NCI-H1694 treated with DMSO at 0.1 percent for 48 hours (cell line): ENCODE measurements at places on chromosomes 2 and 18.
A peak's percentile ranks its signal among the peaks of the same experiment; 100 is the strongest.

GRCh38 chr2:127101756-127102477 lies 5.0 kb downstream of the BIN1 start:
- no peak for DNase-seq

GRCh38 chr2:109238580-109238979 lies 109.6 kb downstream of the SH3RF3 start:
- peak; percentile 9 for DNase-seq

- peak; percentile 35 for DNase-seq
Observed at GRCh38 chr2:137886083-137886831, 78.0 kb upstream of the HNMT start.

GRCh38 chr2:45380131-45380836 lies 230.8 kb downstream of the SRBD1 start:
- DNase-seq: no peak

- DNase-seq: no peak
Observed at GRCh38 chr2:30219886-30220875, 11.2 kb upstream of the LBH start.

DNA sequence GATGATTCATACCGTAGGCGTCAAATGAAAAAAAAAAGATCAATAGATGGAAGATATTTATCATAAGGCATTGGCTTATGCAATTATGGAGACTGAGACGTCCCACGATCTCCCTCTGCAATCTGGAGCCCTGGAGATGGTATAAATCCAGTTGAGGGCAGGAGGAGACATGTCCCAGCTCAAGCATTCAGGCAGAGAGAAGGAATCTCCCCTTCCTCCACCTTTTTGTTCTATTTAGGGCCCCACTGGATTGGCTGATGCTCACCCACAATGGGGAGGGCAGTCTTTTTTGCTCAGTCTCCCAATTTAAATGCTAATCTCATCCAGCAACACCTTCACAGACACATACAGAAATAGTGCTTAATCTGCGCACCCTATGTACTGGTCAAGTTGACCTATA lies 18.0 kb upstream of the OLA1 start:
- DNase-seq: no peak

DNA sequence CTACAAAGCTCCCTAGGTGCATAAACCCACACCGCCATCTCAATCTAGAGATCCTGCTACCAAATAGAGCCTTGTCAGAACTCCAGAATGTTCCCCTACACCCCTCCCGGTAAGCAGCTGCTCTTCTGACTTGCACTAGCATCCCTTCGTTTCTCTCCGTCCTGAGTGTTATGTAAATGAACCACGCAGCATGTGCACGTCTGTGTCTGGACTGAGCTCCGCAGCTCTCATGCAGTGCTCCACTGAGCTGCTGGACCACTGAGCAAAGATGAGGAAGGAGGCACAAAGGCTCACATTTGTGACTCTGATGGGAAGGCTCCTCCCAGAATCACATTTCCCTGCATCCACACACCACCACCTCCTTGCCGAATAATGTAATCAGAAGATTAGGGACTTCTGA lies 203.6 kb downstream of the MYT1L start:
- DNase-seq: no peak

DNA sequence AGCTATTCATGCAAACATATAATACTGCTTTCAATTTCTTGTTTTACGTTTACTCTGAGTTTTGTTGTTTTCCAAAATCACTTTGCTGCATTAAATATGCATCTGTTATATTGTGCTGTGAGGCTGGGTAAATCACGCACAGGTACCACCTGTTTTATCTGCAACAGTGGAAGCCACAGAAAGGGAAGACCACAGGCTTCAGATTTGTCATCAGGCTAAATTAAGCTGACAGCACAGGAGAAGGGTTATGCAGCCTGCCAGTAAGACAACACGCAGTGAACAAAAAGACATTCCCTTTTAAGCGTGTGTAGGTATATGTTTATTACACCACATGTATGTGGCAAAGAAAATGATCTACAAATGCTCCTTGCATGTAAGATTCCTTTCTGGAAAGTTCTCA lies 38.2 kb downstream of the ZNF516 start:
- no peak for DNase-seq

DNA sequence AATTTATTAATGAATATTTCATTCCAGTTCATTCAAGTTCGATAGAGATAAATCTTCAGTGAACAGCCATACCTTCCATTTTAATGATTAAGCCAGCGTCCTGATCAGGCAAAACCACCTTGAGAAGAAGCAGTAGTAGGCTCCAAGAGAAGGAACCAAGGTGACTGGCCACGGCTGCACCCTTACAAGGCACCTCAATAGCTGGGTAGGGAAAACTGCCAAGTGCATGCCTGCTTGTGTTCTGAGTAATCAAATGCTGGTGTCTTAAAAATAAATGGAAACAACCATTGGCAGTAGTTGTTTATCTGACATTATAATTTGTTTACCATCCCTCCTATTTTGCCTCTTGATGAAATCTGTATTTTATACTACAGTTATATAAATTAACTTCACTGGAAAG lies 10.0 kb upstream of the FEZ2 start:
- DNase-seq: no peak

- DNase-seq: no peak
Observed at GRCh38 chr2:139080244-139080643, 300.1 kb upstream of the NXPH2 start.

GRCh38 chr2:204964414-204964813 lies 419.1 kb downstream of the PARD3B start:
- DNase-seq: no peak

GRCh38 chr2:111958901-111959300 lies 60.5 kb downstream of the MERTK start:
- no peak for DNase-seq

- no peak for DNase-seq
Observed at GRCh38 chr18:9918016-9918680, 4.3 kb downstream of the VAPA start.
